ENCODE measurements at places on chromosomes 2 and 18.

DNA sequence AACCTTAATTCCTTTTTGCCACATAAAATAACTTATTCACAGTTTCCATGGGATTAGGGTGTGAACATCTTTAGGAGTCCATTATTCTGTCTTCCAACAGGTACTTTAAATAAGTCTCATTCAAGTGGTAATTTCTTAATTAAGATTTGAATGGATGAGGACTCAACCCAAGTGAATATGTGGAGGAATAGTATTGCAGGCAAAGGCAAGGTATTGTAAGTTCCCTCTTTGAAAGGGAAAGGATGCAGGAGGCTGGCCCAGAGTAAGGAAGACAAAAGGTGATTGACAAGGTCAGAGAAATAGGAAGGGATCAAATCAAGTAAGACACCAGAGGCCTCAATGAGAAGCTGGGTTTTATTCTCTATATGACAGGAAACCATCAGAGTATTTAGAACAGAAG lies 238.2 kb upstream of the RBMS1 start:
- no peak for DNase-seq

DNA sequence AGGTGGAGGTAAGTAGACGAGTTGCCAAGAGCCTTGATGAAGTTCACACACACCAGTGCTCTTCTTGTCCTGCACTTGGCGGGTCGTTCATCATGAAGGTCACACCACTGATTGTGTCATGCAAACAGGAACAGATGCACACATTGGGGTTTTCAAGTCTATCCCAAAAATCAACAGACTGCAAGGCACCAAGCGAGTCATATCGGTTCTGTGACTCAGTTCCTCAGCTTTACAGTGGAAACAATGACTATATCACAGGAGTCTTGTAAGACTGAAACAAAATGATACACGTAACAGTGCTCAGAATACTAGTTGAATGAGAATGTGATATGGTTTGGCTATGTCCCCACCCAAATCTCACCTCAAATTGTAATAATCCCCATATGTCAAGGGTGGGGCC lies 526.9 kb upstream of the ID2 start:
- no peak for DNase-seq

DNA sequence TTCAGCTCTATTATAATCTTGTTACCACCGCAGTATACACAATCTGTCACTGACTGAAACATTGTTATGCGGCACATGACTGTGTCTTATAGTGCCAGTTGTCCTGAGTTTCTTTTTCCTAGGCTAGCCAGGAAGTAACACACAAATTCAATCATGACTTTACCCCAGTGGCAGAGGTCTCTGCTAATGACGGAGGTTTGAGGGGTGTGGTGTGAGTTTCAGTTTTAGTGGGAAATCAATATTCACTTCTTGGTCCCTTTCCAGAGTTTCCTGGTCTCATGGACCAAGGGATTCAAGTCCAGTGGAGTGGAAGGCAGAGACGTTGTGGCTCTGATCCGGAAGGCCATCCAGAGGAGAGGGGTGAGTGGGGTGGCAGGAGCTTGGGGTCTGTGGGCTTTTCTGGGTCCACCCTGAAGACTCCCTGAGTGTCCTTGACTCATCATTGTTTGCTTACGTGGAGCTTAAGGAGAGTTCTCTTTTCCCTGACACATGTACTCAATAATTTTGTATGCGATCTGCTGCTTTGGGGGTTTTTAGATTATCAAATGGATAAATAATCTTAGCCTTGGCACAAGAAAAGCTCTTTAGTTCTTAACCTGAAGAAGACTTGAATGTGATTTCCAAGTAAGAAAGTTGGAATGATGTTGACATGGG lies 39.2 kb downstream of the HK2 start:
- no peak for DNase-seq

- no peak for DNase-seq
Observed at GRCh38 chr2:28547906-28548600, 52.2 kb downstream of the PLB1 start.

GRCh38 chr2:238027058-238027457 lies 33.7 kb upstream of the SCLY start:
- DNase-seq = no peak

DNA sequence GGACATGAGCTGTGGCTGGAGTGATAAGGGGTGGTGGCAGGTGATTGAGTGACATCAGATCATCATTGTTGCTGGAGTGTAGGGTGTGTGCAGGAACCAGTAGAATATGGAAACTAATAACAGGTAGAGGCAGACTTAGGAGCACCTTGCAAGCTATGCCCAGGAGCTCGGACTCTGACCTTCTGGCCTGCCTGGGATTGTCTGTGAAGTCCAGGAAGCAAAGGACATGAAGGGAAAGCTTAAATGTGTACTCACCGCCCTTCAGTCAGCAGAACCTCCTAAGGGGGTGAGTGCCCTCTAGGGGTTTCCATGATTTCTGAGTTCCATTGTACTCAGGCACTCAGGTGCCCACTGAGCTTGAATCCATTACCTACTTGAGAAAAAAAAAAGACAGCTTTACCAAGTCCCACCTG lies 104.2 kb downstream of the CRIM1 start:
- DNase-seq = no peak

DNA sequence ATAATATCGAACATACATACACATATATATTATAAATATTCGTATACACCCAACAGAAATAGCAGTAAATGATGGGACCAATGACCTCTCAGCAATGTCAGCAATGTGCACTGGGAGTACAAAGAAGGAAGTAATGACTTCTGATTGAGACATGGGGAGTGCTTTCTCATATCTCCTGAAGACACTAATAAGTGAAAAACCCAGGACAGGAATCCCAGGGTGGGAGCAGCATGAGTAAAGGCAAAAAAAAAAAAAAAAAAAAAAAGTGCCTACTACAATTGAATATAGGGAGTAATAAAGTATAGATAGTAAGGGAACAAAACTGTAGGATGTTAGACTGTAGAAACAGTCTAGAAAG lies 491.3 kb downstream of the IRS1 start:
- DNase-seq = no peak

DNA sequence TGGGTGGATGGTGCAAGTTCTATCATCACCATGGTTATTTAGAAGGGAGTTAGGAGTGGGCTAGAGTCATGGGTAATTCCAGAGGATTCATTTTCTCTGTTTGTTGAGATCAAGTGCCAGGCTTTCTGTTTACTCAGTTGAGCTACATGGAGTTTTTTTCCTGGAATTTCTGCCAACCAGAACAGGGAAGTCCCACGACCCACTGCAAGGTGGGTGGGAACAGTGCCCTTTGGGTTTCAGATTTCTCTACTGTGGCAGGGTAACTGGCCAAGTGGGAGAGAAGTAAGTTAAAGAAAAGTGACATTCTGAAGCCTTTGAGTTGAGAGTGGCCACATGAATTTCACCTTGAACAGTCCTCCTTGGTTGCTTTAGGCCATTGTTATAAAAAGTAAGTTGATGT lies 138.9 kb downstream of the SLC39A10 start:
- DNase-seq = no peak

DNA sequence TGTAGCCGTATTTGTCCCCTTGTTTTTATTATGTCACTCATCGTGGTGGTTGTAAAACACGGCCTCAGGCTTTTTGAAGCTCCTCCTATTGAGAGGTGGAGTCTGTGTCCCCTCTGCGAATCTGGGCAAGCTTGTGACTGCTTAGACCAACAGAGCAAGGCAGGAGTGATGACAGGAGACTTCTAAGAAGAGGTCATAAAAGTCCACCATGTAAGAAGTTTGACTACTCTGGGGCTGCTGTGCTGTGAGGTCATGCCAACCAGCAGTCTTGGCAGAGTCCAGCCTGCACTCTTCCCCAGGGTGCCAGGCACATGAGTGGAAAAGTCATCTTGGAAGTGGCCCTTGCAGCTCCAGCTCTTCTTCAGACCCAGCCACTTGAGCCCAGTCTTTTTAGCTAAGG lies 83.8 kb upstream of the SPTBN1 start:
- no peak for DNase-seq

- DNase-seq = no peak
Observed at GRCh38 chr2:201953396-201953795, 80.3 kb upstream of the FZD7 start.

DNA sequence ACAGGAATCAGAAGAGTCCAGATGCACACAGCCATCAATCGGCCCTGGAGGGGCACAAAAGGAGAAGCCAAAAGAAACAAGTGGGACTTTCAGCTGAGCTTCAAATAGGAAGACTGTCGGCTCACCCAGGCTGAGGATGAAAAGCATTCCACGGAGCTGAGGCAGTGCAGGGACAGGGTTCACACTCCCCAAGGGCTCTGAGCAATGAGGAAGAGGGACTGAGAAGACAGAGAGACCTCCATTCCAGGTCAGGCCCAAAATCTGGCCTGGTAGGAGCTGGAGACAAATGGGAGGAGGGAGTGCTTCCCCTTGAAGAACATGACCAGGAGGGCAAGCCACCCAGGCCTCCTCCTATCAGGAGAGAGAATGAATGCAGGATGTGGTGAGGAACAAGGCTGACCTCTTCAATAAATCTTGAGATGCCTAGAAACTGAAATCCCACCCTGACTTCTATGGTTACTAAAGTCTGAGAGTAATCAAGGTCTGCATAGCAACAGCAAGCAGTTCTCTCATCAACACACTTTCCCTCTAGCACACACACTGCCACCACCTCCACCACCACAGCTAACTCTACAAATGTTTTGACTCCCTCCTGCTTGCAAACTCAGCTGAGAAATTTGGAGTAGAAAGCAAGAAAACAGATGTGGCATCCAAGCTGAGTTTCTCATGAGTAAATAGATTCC lies 434.4 kb downstream of the TNS1 start:
- no peak for DNase-seq

DNA sequence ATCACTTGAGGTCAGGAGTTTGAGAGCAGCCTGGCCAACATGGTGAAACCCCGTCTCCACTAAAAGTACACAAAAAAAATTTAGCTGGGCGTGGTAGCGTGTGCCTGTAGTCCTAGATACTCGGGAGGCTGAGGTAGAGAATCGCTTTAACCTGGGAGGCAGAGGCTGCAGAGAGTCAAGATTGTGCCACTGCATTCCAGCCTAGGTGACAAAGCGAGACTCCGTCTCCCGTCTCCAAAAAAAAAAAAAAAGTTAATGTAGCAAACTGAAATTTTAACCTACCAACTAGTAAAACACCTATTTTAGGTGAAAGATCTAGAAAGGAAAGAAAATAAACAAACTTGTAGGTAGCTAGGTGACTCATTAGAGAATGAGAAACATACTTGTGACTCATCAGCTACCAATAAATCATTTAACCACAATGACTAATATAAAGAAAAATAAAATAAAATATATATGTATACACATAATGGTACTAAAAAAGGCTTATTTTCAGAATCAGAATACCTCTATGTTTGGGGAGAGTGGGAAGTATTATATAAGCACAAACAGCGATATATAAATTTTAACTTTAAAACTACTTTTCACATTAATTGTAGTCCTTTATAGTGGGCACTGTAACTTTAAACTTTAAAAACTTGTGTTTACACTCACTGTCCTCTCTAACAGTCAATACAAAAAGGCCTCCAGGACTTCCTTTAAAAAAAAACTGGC lies 36.6 kb downstream of the DARS1 start:
- no peak for DNase-seq
